ENCODE measurements at places on chromosomes 7 and 10.
A peak's percentile ranks its signal among the peaks of the same experiment; 100 is the strongest.

DNA sequence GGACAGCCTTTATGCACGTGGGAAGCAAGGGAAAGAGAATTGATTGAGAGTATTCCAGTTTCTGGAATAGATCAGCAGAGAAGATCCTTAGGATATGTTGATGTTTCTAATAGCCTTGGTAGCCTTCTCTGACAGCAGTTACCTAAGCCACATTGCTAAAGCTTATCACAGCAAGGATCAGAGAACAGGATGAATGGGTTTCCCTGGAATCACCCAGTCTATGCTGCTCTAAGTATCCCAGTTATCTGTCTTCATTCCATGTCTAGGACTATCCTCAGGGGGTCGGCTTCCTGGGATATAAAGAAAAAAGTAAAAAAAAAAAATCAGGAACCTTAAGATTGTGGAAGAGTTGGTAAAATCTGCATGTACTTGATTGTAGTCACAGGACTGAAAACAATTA is 352.0 kb upstream of the AKR1E2 start:
- DNase-seq = no peak

GRCh38 chr10:69292459-69292858 is 14.2 kb downstream of the HK1 start:
- no peak for DNase-seq

- no peak for DNase-seq
Observed at GRCh38 chr7:99267841-99268576, 4.6 kb upstream of the MYH16 start.

DNA sequence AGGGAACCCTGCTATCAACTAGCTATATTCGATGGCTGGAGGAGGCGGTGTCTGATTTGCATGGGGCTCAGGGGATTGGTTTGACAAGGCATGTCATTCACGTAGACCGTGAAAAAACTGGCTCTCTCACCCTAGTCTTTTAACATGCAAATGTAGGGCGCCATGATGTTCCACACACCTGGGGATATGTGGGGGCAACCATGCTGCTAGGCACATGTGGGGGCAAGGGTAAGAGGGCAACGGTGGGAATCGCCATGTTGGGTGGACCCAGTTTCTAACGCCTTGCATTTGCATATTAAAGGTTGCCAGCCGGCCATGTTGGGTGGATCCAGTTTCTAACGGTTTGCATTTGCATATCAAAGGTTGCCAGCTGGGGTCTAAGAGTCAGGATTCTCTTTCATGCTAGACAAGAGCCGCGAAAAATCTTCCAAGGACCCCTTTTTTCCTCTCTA is 419.2 kb upstream of the NFE2L3 start:
- DNase-seq = no peak

DNA sequence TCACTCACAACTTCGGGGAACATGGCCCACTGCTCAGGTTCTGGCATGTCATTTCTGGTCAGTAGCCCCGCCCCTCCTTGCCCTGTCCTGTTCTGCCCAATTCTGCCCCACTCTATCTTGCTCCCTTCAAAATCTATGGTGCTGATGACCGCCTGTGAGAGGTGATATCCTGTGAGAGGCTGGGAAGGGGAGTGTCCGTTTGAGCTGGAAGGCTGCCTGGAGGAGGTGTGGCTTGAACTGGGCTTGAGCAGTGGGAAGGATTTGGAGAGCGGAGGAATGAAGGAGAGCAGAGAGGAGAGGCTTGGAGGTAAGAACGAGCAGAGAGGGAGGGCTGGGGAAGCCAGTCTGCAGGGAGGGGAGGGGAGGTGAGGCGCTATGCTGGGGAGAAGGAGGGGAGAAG is 145.3 kb downstream of the RPS24 start:
- DNase-seq = peak; percentile 80

GRCh38 chr10:27614776-27615175 is 110.7 kb downstream of the RAB18 start:
- DNase-seq = no peak
